ENCODE measurements at places on chromosomes 2 and 18. TPM values are rescaled to one million over a fixed set of nuclear protein-coding genes. Genes with fewer than 3 reads are reported as not detected.

Gene TRIM43
- total RNA-seq: not detected

Gene OR6B2
- total RNA-seq: not detected

Gene PLEKHH2
- 38.0 TPM for total RNA-seq

Gene RAB17
- total RNA-seq: 4.5 TPM

Gene SMYD1
- not detected for total RNA-seq

Gene DSG1
- total RNA-seq: not detected

Gene TTL
- total RNA-seq: 33.6 TPM

Gene CDCA7
- 1.0 TPM for total RNA-seq

Gene ERICH2
- total RNA-seq: 1.3 TPM

Gene SALL3
- total RNA-seq: not detected

Gene MBD2
- total RNA-seq: 74.3 TPM

Gene EFHD1
- 236 TPM for total RNA-seq

Gene ASXL3
- total RNA-seq: 5.1 TPM

Gene PREB
- 42.1 TPM for total RNA-seq

Gene TCF4
- 297 TPM for total RNA-seq

Gene CCDC141
- 3.9 TPM for total RNA-seq

Gene BOLL
- total RNA-seq: not detected

Gene APCDD1
- total RNA-seq: 10.9 TPM

Gene ANKRD62
- total RNA-seq: not detected
